ENCODE measurements at places on chromosomes 16 and 17.

- peak; percentile 70 for DNase-seq
These were observed 12.4 kb upstream of the ST6GALNAC2 start for GRCh38 chr17:76598004-76598439.

DNA sequence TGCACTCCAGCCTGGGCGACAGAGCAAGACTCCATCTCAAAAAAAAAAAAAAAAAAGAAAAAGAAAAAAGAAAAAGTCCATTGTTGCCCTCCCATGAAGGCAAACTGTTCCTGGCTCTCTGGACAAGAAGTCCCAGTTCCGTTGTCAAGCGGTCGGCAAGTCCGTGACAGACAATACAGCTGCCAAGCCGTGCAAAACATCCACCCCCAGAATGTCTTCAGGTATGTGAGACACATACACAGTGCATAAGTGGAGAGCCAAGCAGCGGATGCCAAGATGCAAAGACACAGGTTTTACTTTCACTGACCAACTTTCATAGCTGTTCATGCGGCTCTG lies 33.6 kb upstream of the APPBP2 start:
- DNase-seq = no peak

- no peak for DNase-seq
These were observed 592 bp downstream of the ALDOA start for GRCh38 chr16:30065943-30066760.

DNA sequence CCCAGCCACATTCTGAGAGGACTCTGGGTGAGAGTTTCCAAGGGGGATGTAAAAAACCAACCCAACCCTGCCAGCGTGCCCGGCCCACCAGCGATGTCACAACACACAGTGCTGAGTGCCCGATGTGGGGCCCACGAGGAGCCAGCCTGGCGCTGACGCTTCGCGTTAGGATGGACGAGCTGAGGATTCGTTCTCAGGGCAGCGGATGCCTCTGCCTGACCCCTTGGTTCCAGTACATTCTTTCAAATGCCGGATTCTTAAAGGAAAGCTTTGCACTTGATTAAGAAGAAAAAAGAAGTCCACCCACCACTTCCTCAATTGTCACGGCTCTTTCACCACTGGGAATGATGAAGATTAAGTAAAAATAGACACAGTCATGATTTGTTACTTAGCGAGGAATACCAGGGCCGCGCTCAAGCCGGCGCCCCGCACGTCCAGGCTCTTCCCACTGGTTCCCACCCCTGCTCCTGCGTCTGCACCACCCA lies 79.4 kb downstream of the IRF8 start:
- no peak for DNase-seq

GRCh38 chr16:4182581-4183236 lies 59.2 kb downstream of the SRL start:
- DNase-seq = no peak

DNA sequence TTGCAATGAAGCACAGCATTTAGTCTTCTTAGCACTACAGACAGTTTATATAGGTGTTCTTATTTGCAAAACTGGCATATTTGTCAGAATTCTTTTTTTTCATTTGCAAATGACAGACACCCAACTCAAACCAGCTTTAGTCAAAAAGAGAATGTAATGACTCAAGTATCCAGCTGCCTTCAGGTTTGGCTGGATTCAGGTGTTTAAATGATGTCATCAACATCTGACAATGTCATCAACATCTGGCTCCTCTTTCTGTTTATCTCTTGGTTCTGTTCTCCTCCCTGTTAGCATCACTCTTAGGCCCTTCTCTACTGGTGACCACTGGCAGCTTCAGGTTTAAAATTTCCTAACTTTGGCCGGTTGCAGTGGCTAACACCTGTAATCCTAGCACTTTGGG lies 18.9 kb downstream of the TMC5 start:
- DNase-seq = no peak

- no peak for DNase-seq
These were observed 16.8 kb downstream of the TCF25 start for GRCh38 chr16:89890200-89890599.

GRCh38 chr16:60407034-60407433 lies 1629.2 kb downstream of the CDH8 start:
- DNase-seq = no peak

GRCh38 chr17:36001862-36002603 lies 680 bp upstream of the CCL15 start:
- no peak for DNase-seq

- no peak for DNase-seq
These were observed 51.3 kb downstream of the PIMREG start for GRCh38 chr17:6495450-6496115.

GRCh38 chr17:72998343-72998742 lies 94.1 kb downstream of the SLC39A11 start:
- DNase-seq = no peak

- DNase-seq = no peak
These were observed 36.7 kb downstream of the ARSG start for GRCh38 chr17:68327823-68328557.

- no peak for DNase-seq
These were observed 11.9 kb downstream of the SEC14L5 start for GRCh38 chr16:4970010-4970409.

- DNase-seq = no peak
These were observed 152.3 kb downstream of the PCTP start for GRCh38 chr17:55903028-55903690.

DNA sequence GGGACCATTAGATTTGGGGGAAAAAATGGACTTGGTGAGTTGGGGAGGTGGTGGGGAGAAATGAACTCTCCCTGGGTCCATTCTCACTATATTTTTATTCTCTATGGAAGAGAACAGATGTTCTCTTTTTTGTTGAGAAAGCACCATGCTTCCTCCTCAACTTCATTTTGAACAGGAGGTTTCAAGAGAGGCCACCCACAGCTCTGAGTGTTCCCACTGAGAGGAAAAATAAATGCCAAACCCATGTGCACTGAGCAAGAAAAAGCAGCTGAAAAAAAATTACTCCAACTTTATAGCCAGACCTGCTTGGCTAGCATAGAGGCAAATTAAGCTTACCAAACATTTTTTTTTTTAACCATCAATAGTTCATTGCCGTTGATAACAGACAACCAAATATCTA lies 883.6 kb downstream of the KCNJ2 start:
- DNase-seq = no peak

- no peak for DNase-seq
These were observed 112.5 kb upstream of the CHMP6 start for GRCh38 chr17:80878876-80879722.

DNA sequence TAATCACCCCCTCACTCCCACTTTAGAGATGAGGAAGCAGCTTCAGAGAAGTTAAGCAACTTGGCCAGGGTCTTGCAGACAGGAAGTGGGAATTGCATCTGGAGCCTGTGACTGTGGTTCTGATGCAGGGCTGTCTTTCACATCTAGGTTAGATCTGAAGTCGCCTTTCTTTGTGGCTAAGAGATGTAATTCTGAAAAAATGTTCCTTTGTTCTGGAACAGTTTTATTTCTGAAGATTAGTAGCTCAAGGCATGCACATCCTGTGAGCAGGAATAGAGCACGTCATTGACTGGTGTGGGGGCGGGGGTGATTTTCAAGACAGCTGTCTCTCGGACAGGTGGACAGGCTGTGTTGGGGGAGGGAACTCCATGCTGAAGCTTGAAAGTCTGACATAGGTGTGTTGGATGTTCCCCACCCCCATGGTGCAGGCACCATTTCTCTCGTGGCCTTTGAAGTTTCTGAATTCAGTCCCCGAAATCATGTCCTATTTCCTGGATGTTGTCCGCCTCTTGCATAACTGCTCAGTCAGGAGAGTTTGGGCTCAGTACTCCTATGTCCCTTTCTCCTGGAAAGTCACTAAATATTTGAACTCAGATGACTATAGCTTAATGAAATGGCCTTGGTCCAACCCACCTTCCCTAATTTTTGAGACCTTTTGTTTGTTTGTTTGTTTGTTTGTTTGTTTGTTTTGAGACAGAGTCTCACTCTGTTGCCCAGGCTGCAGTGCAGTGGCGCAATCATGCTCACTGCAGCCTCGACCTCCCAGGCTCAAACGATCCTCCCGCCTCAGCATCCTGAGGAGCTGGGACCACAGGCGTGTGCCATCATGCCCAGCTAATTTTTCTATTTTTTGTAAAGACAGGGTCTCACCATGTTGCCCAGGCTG lies 21.0 kb upstream of the HERPUD1 start:
- DNase-seq = no peak

DNA sequence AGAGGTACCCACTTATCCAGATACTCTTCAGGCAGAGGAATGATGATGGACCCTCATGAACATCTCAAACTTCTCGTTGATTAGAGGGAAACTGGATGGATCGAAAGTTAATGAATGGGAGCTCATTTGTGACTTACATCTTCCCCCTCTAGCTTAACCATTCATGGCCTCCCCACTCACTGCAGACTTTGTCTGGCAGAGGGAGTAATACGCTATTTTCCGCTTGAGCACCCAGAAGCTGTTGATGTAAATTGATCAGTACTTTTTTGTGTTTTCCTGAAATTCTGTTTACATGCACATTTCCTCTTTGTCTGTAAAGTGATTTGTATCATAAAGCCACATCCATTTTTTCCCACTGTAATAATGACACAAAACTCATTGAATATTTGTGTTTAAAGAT lies 239.1 kb upstream of the RBFOX1 start:
- no peak for DNase-seq

- no peak for DNase-seq
These were observed 271.2 kb downstream of the CBLN1 start for GRCh38 chr16:49010396-49010795.

- DNase-seq = no peak
These were observed at the start of gene ITGAX for GRCh38 chr16:31354394-31355291. Gene ITGAX (plus strand): TSS chr16:31355176. CDS start chr16:31355255, 79 bp downstream.

GRCh38 chr16:50685462-50686063 lies 4.5 kb upstream of the SNX20 start:
- DNase-seq = no peak

GRCh38 chr17:49497148-49498028 lies 2.3 kb downstream of the NGFR start:
- no peak for DNase-seq

- DNase-seq = no peak
These were observed 5.3 kb downstream of the SRCIN1 start for GRCh38 chr17:38600416-38600815.

DNA sequence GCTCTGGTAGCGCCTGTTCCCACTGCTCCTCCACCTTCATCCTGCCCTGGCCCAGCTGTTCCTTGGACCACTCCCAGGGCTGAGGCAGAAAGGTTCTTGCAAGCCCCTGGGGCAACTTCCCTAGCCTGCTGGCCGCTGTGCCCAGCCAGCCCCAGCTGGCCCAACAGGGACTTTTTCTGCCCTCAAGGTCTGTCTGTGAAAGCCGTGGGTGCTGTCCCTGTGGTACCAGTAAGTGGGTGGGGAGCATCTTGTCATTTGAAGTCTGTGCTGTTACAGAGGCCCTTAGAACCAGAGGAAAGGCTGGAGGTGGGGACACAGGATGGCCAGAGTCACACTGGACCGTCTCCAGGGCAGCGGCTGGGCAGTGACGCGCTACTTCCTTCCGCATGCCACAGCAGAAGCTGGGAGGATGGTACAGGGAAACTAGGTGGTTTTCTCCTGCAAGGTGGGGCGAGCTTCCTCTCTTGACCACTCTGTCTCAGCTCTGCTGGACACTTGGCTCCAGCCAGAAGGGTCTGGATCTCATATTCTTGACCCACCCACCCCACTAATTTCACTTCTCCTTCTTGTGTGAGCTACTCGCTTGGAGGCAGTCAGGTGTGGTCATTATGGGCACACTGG lies 87.8 kb downstream of the PLCG2 start:
- no peak for DNase-seq

DNA sequence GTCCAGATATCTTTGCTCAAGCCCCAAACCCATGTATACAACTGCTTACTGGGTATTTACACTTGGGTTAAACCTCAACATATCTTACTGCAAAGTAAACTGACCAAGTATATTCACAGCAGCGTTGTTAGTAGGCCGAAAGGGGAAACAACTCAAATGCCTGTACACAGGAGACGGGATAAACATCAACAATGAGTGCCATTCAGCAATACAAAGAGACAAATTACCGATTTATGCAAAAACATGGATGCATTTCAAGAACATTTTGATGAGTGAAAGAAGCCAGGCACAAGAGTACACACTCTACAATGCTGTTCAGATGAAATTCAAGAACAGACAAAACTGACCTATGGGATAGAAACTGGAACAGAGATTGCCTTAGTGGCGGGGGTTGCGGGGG lies 136.3 kb upstream of the CACNG3 start:
- no peak for DNase-seq

- no peak for DNase-seq
These were observed 228.5 kb downstream of the ABCC12 start for GRCh38 chr16:47927330-47927729.

DNA sequence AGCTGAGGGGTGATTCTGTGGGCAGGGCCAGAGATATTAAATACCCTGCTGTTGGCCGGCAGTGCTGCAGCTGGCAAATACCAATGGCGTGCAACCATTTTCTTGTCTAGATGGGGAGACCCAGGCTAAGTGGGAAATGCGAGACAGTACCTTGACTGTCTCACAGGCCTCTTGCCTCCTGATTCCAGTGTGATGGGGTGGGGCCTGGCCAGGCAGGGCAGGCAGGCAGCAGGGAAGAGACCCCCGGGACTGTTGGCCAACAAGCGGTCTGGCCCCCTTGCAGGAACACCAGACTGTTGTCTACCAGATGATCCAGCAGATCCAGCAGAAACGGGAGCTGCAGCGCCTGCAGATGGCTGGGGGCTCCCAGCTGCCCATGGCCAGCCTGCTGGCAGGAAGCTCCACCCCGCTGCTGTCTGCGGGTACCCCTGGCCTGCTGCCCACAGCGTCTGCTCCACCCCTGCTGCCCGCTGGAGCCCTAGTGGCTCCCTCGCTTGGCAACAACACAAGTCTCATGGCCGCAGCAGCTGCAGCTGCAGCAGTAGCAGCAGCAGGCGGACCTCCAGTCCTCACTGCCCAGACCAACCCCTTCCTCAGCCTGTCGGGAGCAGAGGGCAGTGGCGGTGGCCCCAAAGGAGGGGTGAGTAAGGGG lies 5.7 kb upstream of the CISD3 start:
- no peak for DNase-seq

DNA sequence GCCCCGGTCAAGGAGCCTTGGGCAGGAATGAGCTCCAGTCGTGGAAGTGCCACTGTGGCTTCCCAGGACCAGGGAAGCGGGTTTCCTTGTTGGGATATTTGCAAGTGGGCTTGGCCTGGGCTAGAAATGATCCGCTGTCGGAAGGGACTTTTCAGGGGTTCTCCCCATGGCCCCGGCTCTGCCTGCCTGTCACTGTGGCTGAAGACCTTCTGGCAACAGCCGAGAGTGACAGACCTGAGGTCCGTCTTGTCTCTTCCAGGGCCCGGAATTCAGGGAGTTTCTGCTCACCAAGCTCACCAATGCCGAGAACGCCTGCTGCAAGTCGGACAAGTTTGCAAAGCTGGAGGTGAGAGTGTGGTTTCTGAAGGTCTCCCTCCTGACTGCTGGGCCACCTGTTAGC lies 57.7 kb downstream of the OR1D5 start:
- DNase-seq = no peak

- no peak for DNase-seq
These were observed 47.5 kb upstream of the MEOX1 start for GRCh38 chr17:43709210-43709609.

- DNase-seq = no peak
These were observed 4.7 kb upstream of the RPL13 start for GRCh38 chr16:89555780-89556179.
